ENCODE measurements at places on chromosomes 5 and 9. TPM values are rescaled to one million over a fixed set of nuclear protein-coding genes. Genes with fewer than 3 reads are reported as not detected.

- no peaks in the 10 kb centered on the region for H3K36me3 ChIP-seq
- H3K27ac ChIP-seq: no peak overlapping the region
- no peak overlapping the region for H3K4me3 ChIP-seq
- H3K27me3 ChIP-seq: no peaks in the 10 kb centered on the region
- no peaks in the 10 kb centered on the region for H3K4me1 ChIP-seq
Measured at GRCh38 chr9:82369251-82369945, 380.8 kb downstream of the SPATA31D1 start.

DNA sequence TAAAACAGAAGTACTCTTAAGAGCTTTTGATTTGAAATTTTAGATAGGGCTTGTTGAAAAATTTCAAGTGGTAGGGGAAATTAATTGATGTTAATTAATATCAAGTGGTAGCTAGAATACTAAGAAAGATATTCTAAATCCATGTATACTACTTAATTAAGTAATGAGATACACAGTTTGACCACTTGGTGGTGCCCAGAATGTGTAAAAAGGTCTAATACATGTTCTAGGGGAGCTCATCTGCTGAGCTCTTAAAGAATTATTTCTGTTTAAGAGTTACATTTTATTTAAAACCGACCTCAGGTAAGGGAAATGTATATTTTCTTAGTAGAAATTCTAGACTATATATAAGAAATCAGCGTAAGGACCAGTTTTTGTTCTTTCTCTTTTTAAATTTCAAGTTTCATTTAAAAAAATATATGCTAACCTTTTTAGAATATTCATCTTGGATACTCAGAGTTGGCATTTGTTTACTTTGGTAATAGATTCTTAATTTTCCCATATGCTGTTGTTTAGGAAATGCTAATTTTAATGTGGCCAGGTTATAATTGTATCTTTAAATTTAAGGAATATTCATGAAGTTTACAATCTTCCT lies 61.5 kb downstream of the LNPEP start:
- H3K4me1 ChIP-seq: no peaks in the 10 kb centered on the region
- DNase-seq: no peak
- no peaks in the 10 kb centered on the region for H3K27me3 ChIP-seq
- peaks cover 66% of the 10 kb centered on the region for H3K36me3 ChIP-seq
- no peak overlapping the region for H3K27ac ChIP-seq
- H3K4me3 ChIP-seq: no peak overlapping the region

DNA sequence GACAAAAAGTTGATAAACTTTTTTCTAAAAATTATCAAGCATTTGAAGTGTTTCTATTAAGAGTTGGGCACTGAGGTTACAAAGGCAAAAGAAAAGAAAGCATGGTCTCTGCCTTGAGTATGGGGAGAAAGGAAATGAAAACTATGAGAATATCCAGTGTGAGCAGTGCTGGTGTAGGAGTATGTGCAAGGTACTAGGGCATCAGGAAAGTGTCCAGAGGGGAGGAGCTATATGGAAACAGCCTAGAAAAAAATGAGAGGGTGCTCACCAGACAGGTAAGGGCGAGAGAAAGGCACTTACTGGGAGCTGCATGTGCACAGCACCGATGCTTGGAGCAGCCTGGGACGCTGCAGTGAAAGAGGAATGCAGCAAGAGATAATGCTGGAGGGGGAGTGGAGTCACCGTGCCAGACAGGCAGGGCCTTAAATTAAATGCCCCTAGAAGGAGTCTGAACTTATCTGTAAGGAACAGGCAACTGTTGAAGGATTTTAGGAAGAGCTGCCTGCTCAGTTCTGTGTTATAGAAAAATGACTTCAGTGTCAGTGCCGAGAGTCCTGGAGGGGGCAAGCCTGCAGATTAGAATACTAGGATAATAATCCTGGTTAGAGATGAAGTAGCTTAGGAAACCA lies 14.0 kb downstream of the MCC start:
- no peaks in the 10 kb centered on the region for H3K4me1 ChIP-seq
- H3K4me3 ChIP-seq: no peak overlapping the region
- no peak overlapping the region for H3K27ac ChIP-seq
- H3K36me3 ChIP-seq: no peaks in the 10 kb centered on the region

DNA sequence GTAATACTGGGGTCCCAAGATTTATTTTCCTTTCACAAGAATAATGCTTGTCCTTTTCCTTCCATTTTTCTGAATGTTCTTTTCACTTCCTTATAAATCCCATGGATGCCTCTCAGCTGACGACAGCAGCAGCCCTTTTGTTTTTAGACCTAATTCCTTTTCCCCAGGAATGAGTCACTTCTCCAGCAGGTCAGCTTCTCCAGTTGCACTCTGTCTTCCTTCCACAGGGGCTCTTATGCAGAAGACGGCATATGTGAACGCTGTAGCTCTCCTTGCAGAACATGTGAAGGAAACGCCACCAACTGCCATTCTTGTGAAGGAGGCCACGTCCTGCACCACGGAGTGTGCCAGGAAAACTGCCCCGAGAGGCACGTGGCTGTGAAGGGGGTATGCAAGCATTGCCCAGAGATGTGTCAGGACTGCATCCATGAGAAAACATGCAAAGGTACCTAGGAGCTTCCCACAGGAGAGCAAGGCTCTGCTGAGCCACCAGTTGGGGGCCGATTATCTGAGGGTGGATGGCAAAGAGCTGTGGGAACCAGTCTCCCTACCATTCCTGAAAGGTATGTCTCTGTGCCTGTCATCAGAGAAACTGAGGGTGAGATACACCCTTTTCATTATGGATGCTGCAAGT lies 72.9 kb downstream of the RFK start:
- H3K4me3 ChIP-seq: no peak overlapping the region
- H3K36me3 ChIP-seq: no peaks in the 10 kb centered on the region
- no peak overlapping the region for H3K27ac ChIP-seq

DNA sequence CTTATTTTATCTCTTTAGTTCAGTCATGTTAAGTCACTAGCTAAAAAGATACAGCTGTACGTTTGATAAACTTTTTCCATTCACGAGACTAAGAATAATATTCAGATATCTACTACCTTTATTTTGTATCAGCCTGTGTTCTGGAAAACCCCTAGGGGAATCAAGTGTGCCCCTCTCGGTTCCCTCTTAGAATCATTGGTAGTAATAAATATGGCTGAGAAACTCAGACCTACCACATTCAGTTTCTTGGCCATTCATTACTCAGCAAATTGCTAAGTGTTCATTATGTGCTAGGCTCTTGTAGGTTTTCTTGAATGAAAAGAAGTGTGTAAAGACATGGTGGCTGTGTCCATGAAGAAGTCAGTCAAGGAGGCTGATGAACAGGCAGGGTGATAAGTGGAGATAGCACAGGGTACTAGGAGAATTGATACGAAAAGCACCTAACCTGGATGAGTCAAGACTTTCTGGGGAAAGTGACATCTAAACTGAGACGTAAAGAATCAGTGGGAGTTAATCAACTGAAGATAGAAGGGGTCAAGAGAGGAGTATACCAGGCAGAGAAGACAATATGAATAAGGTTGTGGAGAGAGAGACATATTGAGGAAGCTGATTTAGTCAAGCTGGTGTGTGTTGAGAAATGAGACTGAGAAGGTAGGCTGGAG lies 86.2 kb downstream of the CSNK1G3 start:
- no peaks in the 10 kb centered on the region for H3K27me3 ChIP-seq
- H3K4me3 ChIP-seq: no peak overlapping the region
- H3K36me3 ChIP-seq: no peaks in the 10 kb centered on the region
- no peak for DNase-seq
- H3K4me1 ChIP-seq: no peaks in the 10 kb centered on the region
- H3K27ac ChIP-seq: no peak overlapping the region

DNA sequence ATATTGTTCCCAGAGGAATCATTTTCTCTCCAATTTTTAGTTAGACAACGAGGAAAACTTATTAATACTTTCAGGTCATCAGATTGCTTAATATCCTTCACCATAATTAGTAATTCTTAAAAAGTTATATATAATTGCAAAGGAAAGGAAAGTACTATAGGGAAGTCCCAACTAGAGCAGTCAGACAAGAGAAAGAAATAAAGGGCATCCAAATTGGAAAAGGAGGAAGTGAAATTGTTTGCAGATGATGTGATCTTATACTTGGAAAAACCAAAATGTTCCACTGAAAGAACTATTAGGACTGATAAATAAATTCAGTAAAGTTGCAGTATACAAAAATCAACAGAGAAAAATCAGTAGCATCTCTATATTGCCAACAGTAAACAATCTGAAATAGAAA lies 223.5 kb upstream of the MEF2C start:
- DNase-seq: no peak
- H3K36me3 ChIP-seq: no peaks in the 10 kb centered on the region
- H3K4me1 ChIP-seq: no peaks in the 10 kb centered on the region
- H3K27me3 ChIP-seq: no peaks in the 10 kb centered on the region
- no peak overlapping the region for H3K4me3 ChIP-seq
- no peak overlapping the region for H3K27ac ChIP-seq

GRCh38 chr9:136180586-136180985 lies 24.3 kb downstream of the LHX3 start:
- H3K27me3 ChIP-seq: no peaks in the 10 kb centered on the region
- no peak for DNase-seq
- H3K27ac ChIP-seq: no peak overlapping the region
- no peaks in the 10 kb centered on the region for H3K4me1 ChIP-seq

DNA sequence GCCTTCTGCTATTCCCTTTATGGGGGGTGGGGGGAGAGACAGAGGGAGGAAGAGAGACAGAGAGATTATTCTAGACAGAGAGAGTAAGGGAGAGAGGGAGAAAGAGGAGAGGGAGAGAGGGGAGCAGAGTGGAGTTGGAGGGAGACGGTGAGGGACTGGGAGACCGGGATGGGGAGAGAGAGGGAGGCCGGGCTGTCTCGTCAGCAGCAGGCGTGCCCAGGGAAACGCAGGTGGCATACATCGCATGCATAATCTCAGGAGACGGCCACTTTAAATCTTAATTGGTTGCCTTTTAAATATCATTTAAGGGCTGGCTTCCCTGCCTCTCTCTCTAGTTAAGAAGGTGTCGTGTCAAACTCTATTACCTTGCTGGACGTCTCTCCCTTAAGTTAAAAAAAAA lies 8.4 kb downstream of the IRX4 start:
- peaks cover 91% of the 10 kb centered on the region for H3K27me3 ChIP-seq
- no peak overlapping the region for H3K27ac ChIP-seq
- no peak for DNase-seq

GRCh38 chr5:65978251-65978650 lies 51.9 kb downstream of the ERBIN start:
- H3K27ac ChIP-seq: no peak overlapping the region
- H3K27me3 ChIP-seq: no peaks in the 10 kb centered on the region
- no peaks in the 10 kb centered on the region for H3K36me3 ChIP-seq
- H3K4me1 ChIP-seq: peaks cover 13% of the 10 kb centered on the region
- no peak overlapping the region for H3K4me3 ChIP-seq

DNA sequence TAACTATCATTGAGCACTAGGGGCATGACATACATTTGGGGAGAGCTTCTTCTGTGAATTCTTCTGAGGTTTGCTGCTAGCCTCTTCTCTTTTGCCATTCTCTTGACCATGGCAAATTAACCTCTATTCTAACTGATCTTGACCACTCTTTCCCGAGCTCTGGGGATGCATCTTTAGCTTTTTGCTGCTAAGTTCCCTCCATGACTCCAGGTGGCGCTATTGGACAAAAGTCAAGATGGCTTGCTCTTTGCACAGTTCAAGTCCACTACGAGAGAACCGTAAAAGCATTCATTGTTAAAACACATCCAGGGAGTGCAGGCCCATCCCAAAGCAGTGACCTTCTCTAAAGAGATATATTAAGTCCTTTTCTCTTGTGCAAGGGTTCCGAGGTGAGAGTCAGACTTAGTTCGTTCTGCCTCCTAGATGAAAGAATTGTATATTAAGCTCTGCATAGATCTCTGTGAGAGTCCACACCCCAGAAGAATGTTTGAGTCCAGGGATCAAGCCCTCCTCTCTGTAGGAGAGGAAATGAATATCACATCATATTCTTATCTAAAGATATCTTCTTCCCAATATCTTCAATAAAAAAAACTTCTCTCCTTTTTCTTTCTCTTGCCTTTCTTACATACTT lies 1152.9 kb upstream of the CDH6 start:
- no peaks in the 10 kb centered on the region for H3K36me3 ChIP-seq
- H3K4me1 ChIP-seq: no peaks in the 10 kb centered on the region
- no peak overlapping the region for H3K27ac ChIP-seq
- no peak overlapping the region for H3K4me3 ChIP-seq

DNA sequence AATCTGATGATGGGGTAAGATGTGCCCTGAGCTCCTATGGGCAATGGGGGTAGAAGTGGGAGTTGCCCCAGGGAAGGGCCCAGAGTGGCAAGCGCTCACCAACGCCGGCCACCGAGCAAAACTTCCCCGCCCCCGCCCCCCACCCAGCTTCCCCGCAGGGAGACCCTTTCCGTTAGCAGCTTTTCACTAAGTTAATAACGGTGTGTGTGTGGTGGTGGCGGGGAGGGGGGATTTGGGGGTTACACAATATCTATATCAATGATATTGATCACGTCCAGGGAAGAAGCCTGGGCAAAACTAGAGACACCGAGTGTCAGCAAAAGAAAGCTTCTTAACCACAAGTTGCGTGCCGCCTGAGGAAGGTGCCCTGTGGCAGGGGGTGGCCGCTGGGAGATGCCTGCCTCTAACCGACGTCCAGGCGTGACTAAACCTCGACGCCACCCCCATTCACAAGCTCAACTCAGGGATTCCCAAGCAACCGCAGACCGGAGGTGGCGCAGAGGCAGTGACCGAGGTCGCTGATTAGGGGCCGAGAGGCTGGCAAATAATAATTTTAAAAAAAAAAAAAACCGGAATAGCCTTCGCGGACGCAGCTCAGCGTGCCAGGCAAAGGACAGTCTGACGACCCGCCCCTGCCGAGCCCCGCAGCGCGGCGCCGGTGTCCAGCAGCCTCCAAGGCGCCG lies 222.6 kb downstream of the MEF2C start:
- peaks cover 81% of the 10 kb centered on the region for H3K27me3 ChIP-seq
- no peak overlapping the region for H3K27ac ChIP-seq
- DNase-seq: peak; percentile 57
- peaks cover 21% of the 10 kb centered on the region for H3K4me1 ChIP-seq
- no peaks in the 10 kb centered on the region for H3K36me3 ChIP-seq

- no peak overlapping the region for H3K27ac ChIP-seq
- H3K36me3 ChIP-seq: no peaks in the 10 kb centered on the region
- H3K4me3 ChIP-seq: no peak overlapping the region
- peaks cover 23% of the 10 kb centered on the region for H3K4me1 ChIP-seq
- no peak for DNase-seq
- H3K27me3 ChIP-seq: no peaks in the 10 kb centered on the region
Measured at GRCh38 chr5:126972062-126972895, 58.1 kb downstream of the MARCHF3 start.

GRCh38 chr9:120931231-120932085 lies 4.9 kb upstream of the TRAF1 start:
- no peak overlapping the region for H3K4me3 ChIP-seq
- H3K36me3 ChIP-seq: no peaks in the 10 kb centered on the region
- H3K27ac ChIP-seq: peak overlapping the region; percentile 77
- H3K27me3 ChIP-seq: no peaks in the 10 kb centered on the region

DNA sequence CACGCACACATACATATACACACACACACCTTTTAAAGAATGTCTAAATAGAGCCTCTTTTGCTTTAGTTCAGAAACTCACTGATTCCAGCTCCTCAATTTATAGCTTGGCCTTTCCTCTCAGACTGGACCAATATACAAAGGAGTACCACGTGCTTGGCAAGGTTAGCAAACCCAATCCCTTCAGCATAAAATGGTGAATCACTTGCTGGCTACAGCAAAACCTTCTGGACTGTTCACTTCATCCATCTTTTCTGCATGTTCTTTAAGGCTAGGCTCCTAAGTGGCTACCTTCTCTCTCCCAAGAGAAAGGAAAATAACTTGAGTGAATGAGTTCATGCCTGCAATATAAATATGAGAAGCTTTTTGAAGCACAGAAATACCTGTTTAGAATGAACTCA lies 109.7 kb downstream of the LPAR1 start:
- no peak overlapping the region for H3K27ac ChIP-seq
- no peak for DNase-seq
- no peaks in the 10 kb centered on the region for H3K27me3 ChIP-seq

The KCNN2 gene
- 10.2 TPM for total RNA-seq

The ACOT12 gene
- not detected for total RNA-seq

The STXBP1 gene
- total RNA-seq: 34.0 TPM

The RASGEF1C gene
- 2.5 TPM for total RNA-seq

The PCDHGA8 gene
- total RNA-seq: 2.3 TPM

Measured in esophagus muscularis mucosa (tissue), 4 donors.